ENCODE measurements at places on chromosomes 4 and X.

DNA sequence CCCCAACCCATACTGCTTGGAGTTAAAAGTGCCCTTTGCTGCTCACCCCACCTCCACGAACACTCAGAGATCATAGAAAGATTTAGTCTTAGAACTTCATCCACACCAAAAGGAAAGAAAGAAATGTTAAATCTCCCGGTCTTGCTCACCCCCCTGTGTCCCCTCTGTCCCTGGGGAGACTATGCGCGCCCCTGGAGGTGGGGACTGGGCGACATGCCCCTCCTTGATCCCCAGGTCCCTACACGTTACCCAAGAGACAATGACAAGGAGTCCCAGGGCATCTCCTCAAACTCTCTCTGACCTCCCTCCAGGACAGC lies 620 bp downstream of the ITM2A start:
- DNase-seq: no peak

DNA sequence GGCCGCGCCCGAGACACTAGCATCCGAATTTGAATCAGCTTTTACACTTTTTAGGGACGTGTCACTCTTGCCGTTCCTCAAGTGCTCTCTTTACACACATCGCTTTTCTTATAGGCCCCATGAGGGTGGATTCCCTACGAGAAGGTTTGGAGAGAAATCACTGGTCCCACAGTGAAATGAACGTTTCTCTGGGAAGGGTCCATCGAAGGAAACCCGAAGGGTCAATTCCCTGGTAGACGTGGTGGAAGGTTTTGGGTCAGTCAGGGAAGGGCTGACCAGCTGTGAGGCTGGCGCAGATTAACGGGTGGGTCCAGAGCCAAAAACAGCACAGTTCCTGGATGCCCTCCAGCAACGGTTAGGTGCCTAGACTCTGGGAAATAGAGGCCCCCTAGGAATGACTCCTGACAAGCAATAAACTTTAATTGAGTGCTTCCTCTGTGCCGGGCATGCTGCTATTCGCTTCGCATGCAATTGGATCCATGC lies 35.9 kb downstream of the ETDC start:
- DNase-seq: peak; percentile 36

- no peak for DNase-seq
Measured at GRCh38 chrX:46866726-46867125, 29.9 kb downstream of the RP2 start.

DNA sequence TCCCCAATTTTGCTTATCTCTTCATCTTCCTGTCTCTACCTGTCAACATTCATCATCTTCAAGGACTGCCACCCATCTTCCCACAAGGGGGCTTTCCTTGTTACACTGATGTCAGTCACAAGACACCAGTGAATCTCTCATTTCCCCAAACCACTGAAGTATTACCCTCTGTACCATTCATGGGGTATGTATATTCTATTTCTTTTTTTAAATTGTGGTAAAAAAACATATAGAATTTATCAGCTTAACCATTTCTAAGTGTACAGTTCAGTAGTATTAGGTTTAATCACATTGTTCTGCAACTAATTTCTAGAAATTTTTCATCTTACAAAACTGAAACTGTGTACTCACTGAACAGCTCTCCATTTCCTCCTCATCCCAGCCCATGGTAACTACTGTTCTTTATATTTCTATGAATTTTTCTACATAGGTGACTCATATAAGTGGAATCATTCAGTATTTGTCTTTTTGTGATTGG lies 98.6 kb downstream of the LARP7 start:
- no peak for DNase-seq

- DNase-seq: peak; percentile 37
Measured at GRCh38 chr4:109803924-109804571, 2.2 kb upstream of the CFI start.

GRCh38 chr4:52843958-52844357 lies 18.2 kb upstream of the RASL11B start:
- DNase-seq: no peak

DNA sequence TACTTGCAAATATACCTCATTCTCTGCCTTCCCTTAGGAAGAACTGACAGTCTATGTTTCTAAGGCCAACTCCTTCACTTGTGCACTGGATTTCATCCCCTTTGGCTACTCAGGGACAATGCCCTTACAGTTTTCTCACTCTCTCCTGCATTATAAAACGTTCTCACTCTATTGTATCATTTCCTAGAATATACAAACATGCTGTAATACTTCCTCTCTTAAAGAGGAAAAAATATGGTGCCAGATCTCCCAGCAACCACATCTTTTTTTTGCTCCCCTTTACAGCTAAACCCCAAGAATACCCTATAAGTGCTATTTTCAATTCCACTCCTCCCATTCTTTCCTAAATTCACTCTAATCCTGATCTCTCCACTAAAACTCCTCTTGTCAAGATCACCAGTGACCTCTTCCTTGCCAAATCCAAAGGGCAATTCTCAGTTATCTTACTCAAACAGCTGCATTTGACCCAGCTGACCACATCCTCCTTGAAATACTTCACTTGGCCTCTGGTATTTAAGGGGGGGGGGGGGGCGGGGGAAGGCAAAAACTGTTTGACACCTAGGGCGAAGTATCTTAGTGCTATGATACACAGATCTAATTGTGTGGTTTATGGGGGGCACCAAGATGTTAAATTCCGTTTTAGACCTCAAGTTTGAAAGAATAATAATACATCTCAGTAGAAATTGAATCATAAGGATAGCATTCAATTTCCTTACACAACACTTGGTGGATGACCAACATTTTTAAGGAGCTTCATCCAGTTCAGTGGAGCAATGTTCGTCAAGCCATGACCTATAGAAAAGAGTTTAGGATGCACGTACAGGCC lies 1.6 kb downstream of the RCHY1 start:
- no peak for DNase-seq

DNA sequence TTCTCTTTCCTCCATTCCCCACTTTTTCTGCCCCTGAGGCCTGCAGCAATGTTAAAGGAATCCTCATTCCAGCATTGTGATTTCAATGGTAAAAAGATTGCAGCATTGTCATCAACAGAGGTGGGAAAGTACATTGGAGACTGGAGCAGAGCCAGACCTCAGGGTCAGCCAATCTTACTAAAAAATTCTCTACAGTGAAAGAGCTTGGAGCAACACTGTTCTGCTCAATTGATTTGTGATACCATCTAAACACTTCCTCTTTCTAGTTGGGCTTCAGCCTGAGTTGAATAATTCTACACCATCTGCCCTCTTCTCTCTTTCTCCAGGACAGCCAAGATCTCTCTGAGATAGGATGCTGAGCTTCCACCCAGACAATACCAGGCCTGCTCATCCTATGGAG lies 176.5 kb downstream of the AR start:
- DNase-seq: no peak

DNA sequence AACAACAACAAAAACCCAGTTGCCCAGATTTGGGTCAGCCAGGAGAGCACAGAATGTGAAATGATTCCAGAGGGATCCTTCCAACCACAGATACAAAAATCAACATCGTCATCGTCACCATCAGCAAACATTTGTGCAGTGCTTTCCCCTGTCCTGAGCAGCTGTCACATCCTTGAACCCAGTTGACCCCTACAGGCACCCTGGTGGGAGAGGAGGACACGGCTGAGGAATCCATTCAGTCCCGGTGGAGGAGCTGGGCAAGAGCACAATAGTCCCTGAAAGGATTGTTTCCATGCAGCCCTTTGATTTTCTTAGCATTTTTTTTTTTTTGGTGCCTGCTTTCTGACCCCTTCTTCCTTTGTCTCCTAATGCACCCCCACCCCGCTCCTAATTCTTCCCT lies 37.1 kb upstream of the STX18 start:
- DNase-seq: no peak

DNA sequence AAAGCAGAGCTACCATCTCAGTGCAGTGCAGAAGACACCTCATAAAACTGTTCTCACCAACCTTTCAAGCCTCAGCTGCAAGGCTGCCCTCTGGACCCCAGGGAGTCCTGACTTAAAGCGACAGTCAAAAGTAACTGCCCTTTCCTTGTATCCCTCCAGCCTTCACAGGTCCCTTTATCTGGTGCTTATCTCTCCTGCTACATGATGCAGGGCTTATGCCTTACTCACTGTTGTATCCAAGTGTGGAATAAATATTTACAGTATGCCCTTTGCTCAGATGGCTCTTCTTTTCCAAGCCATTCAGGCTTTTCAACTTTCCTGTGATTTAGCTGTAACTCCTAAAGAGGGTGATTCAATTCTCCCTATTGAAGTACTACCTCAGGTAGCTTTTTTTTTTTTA lies 92.6 kb downstream of the KDR start:
- DNase-seq: no peak

GRCh38 chrX:48700246-48700645 lies 3.7 kb downstream of the SUV39H1 start:
- DNase-seq: no peak

DNA sequence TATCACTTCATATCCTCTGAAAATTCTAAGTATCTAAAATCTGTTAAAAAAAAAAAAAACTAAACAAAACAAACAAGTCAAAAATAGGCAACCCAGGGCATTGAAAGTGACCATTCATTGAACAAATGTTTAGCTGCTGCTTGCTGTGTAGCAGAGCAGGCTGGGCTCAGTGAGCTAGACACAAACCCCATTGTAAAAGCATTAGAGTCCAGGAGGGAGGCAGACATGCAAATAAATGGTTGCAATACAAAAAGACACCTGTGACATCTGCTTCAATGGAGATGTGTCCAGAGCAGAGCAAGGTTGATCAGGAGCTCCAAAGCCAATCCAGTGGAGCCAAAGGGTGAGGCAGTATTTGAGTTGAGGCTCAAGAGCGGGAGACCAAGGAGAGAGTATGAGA lies 267.3 kb upstream of the GATB start:
- DNase-seq: no peak

- no peak for DNase-seq
Measured at GRCh38 chrX:117376460-117376859, 740.1 kb downstream of the KLHL13 start.

- DNase-seq: no peak
Measured at GRCh38 chrX:39613997-39614679, 483.6 kb downstream of the BCOR start.

DNA sequence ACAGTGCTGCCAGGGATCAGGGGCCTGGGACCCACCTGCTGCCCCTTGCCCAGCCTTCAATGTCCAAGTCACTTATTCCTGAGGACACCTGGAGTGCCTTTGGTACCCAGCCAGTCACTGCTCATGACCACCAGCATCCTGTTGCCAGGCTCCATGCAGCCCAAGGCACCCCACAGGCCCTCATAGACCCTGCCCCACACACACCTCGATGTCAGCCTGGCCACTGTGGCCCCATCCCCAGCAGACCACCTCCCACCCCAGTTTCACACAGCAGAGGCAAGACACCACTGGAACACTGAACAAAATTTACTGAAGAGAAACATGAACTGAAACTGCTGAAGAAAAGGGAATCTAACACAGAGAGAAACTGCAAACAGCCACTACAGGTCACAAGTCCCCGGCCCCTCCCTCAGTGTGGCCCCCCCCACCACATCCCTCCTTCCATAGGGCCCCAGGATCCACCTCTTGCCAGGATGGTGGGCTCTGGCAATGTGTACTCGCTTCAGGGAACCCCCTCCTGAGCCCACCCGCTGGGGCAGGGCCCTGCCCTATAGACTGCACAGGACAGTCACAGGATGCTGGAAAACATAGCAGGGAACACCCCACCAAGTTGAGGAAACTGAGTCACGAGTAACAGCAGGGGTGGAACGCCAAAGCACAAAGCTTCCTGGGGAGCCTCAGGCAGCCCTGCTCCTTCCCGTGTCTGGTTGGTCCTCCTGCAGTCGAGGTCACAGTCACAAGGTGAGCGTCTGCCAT lies 5.2 kb downstream of the PNMA5 start:
- no peak for DNase-seq

DNA sequence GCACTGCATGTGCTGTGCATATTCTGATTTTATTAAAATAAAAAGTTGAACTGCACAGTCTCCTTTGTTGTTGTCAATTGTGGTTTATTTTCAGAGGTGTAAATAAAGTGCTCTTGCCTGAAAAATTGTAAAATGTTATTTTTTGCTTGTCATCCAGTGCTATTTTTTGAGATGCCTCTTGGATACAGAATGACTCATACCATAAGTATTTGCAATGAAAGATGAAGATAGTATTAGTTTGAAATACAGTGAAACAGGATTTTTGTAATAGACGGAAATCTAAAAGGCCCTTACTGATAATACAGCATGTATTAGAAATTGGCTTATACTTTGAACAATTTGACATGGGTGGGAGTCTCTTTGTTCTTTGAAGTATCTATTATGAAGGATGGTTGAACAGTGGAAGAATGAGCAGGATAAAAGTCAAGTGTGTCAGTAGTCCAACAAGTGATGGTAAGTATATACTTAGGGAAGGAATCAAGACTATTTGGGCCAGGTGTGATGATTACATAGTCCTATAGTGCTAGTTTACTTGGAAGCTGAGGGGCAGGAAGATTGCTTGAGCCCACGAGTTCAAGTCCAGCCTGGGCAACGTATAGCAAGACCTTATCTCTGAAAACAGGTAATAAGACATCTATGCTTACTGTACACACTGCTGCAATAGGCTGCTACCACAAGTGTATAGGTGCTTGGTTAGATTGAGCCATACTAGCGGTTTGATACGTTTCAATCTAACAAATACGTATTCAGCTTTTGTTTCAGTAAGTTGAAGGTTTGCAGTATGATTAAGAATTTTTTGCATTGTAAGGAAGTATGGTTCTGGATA lies 16.4 kb downstream of the DDX3X start:
- DNase-seq: no peak

- no peak for DNase-seq
Measured at GRCh38 chr4:160880180-160880579, 1283.6 kb downstream of the FSTL5 start.

- no peak for DNase-seq
Measured at GRCh38 chr4:80788798-80789197, 241.7 kb upstream of the BMP3 start.

DNA sequence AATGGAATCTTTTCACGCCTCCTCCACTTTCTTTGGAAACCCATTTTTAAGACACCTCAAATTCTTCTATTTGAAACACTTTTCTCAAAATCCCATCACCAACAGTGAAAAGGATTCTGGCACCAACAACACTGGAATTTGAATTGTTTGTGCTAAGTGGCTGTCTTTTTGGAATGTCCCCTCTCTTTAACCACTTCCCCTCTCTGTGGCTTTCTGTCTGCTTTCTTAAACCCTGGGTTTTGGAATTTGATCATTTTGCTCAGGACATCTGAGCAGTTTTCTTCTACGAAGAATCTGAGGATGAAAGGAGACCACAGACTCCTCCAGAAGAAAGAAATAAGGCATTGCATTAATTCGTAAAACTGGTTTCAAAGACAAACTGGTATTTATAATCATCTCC lies 89.0 kb downstream of the MXRA5 start:
- DNase-seq: no peak

DNA sequence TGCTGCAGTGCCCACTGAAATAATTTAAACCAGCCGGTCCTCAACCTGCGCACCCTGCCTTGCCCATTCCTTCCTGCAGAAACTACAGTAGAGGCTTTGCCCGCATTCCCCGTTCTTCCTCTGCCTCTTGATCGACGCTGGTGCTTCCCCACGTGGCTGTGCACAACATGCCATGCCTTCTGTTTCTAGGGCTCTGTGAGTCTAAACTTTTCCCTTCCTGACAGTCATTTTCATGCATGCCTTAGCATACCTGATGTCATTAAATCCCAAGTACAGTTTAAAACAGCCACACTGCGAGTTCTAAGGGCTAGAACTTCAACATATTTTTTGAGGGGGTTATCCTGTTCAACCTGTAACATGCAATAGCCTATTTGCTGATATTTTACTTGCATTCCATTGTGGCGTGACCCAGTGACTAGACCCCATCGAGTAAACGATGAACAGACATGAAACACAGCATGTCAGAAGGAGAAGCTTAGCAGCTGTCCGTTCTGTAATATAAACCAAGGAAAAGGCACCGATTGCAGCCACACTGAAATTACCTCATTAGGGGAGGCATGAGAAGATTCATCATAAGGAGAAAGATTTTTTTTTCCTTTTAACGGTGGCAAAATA lies 232.5 kb downstream of the ARHGAP10 start:
- no peak for DNase-seq

GRCh38 chr4:20639346-20639745 lies 60.9 kb upstream of the PACRGL start:
- DNase-seq: no peak

All from stromal cell of bone marrow (primary cell).